Activated gamma-delta T cell (primary cell): ENCODE measurements at places on chromosomes 7 and 10.

DNA sequence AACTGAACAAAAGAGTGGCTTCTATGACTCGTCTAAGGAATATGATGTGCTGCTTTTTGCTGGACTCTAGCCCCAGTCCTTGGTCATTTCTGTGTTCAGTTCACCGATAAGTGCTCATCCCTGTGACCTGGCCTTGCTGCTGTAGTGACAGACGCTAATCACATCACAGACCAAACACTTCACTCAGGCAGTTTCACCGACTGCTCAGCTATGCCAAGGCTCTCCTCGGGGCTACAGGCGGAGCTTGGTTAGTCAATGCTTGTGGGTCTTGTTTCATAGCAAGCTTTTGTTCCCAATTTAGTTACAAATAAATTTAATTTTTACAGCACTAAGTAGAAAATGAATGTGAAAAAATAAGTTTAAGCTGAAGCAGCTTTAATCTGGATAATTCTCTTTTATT lies 190.8 kb upstream of the PRKCQ start:
- DNase-seq: no peak

DNA sequence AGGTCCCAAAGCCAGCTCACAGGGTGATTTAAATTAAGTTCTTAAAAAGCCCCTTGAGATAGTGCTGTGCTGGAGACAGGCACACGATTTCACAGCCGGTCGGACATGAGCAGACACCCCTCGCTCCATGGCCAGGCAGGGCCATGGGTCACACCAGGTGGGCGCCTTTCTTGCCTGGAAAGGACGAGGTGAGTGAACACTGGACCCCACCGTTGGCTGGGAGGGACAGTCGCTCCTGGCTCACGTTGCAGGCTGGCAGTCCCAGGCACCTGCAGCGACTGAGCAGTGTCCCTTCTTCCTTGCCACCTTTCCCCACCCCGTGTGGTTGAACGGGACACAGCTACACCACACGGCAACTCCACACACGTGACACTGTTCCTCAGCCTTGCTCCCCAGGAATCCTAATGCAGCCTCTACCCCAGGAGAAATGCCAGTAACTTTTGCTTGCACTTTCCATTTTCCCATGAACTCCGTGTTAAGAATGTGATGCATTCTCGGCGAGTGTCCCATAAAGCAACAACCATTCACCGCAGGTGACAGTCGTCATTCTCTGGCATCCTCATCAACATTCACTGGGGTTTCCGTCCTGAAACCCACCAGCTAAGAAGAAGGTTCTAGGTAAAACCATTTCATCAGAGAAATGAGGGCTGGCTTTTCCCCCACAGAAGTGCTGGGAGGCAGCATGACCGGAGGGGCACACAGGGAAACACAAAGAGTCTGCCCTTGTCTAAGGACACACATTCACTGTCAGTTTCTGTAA lies 217.4 kb downstream of the ZMYND11 start:
- no peak for DNase-seq

DNA sequence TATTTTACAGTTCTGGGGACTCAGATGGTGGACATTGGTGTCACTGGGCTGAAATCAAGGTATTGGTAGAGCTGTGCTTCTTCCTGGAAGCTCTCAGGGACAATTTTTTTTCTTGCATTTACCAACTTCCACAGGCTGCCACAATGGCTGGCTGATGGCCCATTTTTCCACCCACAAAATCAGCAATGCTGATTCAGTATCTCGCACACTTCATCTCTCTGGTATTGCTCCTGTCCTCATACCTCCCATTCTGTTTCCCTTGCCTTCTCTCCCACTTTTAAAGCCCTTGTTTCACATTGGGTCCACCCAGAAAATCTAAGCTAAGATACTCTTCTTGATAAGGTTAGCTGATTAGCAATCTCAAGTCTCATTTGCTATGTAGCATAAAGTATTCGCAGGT lies 530.9 kb upstream of the POM121L12 start:
- no peak for DNase-seq

- DNase-seq: no peak
Observed at GRCh38 chr7:140645166-140645900, 4.7 kb upstream of the DENND2A start.

- no peak for DNase-seq
Observed at GRCh38 chr10:89793649-89794254, 92.4 kb downstream of the KIF20B start.

GRCh38 chr7:19146699-19147098 lies 1.5 kb upstream of the FERD3L start:
- no peak for DNase-seq

- DNase-seq: no peak
Observed at GRCh38 chr10:119652361-119652730, 1.2 kb downstream of the BAG3 start.

DNA sequence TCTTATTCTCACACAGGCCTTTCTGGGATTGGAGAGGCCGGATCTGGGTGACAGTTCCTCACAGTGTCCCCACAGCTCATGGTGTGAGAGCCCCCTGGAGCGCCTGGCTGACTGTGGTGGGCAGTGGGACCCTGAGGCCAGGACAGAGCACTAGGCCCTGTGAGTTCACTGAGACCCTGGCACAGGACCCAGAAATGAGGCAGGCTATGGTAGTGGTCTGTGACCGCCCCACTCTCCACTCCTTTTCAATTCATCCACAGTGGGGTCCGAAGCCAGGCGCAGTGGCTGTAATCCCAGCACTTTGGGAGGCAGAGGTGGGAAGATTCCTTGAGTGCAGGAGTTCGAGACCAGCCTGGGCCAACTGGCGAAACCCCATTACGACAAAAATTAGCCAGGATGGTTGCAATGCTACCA lies 95.9 kb upstream of the TNRC18 start:
- DNase-seq: no peak

- DNase-seq: no peak
Observed at GRCh38 chr10:124640538-124641231, 103.5 kb downstream of the FAM53B start.

GRCh38 chr10:96497391-96497790 lies 16.3 kb downstream of the TLL2 start:
- no peak for DNase-seq

DNA sequence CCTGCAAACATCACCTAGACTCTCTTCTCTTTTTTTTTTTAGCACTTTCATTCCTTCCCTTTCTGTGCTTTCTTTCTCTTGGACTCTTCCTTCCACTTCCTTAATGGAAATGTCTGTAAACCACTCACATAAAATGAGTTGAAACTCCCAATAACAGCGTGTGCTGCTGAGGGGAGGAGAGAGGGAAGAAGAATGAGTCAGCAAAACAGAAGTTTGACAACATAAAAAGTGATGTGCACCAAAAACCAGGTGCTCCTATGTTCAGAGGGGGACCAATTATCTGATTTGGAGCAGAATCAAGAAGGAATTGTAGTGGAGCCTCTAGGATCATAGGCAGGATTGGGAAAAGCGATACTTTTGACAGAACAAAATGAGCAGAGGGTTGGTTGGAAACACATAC lies 712.1 kb upstream of the IGFBP3 start:
- no peak for DNase-seq

DNA sequence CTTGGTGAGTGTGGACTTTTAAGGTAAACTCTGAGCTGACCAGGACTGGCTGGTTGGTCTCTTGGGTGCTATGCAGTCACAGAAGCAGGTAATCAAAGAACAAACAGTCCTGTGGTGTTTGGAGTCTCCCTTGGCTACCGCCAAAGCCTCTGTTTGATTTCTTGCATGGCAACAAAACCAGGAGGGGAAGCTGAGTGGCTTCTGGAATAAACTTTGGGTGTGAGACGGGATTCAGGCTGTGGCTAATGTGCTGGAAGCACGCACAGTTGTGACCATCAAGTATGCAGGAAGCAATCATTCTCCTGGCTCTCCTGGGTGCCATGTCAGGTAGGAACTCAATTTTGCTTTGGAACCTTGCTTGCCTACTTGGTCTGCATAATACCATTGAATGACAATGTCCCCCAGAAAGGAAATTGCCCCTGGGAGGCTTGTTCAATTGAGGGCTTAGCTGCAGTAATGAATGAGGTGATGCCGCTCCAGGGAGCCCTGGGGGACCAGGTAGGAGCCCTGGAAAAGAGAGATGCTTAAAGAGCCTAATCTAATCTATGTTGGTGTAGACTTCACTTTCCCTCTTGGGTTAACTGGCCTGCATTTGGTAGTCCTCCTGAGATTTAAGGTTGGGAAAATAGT lies at the start of gene CDHR3:
CDHR3 (plus strand) TSS at position 227 of the 630 bp plus-strand sequence; CDS start at position 282, 55 bp downstream.
- no peak for DNase-seq

DNA sequence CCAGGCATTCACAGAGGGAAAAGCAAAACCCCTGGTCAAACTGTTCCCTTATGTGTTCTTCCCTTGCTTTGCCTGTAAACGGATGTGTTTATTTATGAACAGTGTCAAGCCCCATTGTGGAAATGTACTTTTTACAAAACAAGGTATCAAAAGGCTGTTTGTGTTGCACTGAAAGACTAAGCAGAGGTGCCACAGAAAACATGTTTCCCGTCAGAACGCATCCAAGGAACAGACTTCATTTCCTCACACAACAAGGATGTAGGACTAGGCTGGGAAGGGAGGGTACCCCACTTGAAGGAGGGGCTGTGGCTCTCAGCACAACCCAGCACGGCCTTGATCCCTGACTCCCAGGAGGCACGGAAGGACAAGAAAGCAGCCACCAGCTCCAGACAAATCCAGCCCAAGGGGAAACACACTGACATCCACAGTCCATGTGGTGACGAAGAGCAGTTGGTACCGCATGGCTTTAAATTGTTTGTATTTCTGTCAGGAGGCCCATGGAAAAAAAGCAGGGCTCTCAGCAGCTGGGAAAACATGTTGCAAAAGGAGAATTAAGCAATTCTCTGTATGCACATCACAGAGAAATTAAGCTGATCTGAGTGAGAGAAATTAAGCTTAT lies 85.6 kb downstream of the RNF216 start:
- no peak for DNase-seq

- no peak for DNase-seq
Observed at GRCh38 chr10:18437486-18437885, 213.9 kb downstream of the NSUN6 start.

- no peak for DNase-seq
Observed at GRCh38 chr7:114972567-114972966, 50.7 kb downstream of the MDFIC start.

DNA sequence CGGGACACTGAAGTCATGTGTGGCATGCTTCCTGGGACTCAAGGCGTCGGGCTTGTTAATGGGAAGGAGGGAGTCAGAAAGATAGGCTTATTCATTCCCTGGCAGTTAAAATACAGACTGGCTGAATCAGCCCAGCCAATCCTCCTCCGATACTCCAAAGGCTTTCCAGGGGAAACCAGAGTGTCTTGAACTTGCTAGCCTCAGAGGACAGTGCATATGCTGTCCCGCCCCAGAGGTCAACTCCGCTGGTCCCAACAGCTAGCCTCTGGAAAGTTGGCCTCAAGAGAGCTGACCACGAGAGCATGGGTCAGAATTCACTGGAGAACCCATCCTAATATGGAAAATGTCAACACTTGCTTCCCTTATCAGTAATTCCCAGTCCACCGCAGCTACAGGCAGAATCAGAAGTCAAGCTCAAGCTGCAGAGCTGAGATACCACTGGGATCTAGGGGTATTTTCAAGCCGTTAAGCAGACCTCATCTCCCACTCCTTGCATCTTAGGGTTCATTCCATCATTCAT lies 43.0 kb downstream of the ELMO1 start:
- DNase-seq: no peak

- DNase-seq: no peak
Observed at GRCh38 chr10:130707389-130707979, 571.3 kb downstream of the GLRX3 start.

DNA sequence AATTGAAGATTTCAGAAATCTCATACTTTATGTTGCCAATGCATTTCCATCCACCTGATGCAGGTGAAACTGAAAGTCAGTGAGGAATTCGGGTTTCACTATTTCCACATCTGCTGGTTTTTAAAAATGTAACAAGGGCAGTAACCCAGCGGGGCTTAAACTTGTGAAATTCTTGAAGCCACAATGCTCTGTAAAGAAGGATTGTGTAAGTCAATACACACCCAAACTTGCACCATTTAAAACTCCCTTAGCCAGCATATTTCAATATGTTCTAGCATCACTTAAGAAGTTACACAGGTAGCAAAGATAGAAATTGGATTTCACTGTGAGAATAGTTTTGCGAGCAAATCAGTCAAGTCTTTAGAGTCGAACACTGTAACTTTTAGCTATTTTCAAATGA lies 386.1 kb downstream of the PLXDC2 start:
- no peak for DNase-seq

GRCh38 chr10:60913657-60914056 lies 30.3 kb downstream of the RHOBTB1 start:
- DNase-seq: no peak

- DNase-seq: no peak
Observed at GRCh38 chr10:54742416-54742815, 58.6 kb downstream of the PCDH15 start.

DNA sequence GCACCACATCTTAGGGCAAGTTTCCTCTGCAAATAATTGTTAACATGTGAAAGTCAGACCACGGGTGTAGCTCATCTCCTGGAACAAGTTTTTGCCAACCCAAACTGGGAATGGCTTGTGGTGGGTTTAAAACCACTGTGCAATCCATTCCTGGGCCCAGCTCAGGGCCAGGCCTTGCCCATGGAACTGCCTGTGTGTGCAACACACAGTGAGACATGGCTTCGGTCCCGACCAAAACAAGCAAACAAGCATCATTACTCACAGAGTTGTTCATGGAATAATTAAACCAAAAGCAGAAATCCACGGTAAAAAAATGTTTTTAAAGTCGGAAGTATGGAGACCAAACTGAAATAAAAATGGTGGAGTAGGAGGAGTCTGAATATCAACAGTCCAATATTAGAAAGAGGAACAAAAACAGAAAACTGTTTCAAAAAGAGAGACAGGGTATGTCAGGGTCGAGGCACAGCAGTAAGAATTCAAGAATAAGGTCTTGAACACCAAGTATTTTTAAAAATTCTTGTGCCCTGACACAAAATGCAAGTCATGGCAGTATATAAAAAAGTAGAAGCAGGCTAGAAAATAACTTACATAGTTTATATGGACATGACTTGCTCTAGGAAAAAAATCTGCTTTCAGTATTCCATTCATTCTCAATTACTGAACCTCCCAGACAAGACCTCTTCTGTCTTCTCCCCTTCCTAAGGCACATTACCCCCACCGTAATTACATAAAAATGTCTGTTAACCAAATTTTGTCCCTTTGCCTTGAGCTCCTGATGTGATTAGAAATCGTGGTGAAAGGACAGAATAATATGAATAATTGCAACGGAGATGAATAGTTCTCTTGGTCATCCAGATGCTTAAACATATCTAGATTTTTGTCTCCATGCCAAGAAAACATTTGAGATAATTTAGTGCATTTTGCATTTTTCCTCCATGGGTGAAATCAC lies 88.4 kb downstream of the FAS start:
- no peak for DNase-seq

DNA sequence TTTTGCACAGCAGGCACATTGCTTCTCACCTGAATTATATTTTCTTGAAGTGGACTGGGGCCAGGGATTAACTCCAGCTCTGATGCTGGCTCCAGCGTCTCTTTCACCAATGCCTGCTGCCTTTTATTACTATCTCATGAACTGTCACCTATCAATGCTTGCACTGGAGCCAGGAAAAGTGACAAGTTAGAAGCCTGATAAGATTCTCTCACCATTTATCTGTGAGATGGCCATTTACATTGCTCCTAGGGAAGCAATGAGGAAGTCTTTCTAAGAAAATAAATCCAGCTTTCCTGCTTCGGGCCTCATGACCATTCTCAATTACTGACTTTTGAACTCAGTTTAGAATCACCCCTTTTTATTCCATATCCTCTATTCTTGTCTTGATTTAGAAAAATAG lies 48.5 kb upstream of the LRRTM3 start:
- no peak for DNase-seq

GRCh38 chr7:142482891-142483658 lies 225.2 kb upstream of the PRSS58 start:
- no peak for DNase-seq

- DNase-seq: no peak
Observed at GRCh38 chr7:78852951-78853350, 600.5 kb downstream of the MAGI2 start.
